ENCODE measurements at places on chromosomes 12 and 14. TPM values are rescaled to one million over a fixed set of nuclear protein-coding genes. Genes with fewer than 3 reads are reported as not detected.
A peak's percentile ranks its signal among the peaks of the same experiment; 100 is the strongest.

- no peak for DNase-seq
Observed at GRCh38 chr14:66008631-66009030, 477.5 kb upstream of the CCDC196 start.

DNA sequence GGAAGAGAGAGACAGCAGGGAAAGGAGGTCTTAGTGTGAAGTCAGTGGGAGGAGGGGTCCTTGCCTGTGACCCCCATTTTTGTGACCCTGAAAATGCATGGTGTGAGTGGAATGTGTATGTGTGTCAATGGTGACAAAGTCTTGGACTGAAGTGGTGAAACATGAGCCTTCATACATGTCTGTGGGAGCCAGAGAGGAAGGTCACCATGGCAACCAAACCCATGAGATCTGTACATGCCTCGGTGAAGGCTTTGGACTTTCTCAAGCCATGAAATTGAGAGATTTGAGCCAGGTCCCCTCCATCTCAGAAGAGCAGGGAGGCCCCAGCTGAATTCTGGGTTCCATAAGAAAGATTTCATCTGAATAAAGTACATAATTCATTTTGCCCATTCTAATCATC, 108.7 kb downstream of the TTC8 start:
- DNase-seq, result no peak

DNA sequence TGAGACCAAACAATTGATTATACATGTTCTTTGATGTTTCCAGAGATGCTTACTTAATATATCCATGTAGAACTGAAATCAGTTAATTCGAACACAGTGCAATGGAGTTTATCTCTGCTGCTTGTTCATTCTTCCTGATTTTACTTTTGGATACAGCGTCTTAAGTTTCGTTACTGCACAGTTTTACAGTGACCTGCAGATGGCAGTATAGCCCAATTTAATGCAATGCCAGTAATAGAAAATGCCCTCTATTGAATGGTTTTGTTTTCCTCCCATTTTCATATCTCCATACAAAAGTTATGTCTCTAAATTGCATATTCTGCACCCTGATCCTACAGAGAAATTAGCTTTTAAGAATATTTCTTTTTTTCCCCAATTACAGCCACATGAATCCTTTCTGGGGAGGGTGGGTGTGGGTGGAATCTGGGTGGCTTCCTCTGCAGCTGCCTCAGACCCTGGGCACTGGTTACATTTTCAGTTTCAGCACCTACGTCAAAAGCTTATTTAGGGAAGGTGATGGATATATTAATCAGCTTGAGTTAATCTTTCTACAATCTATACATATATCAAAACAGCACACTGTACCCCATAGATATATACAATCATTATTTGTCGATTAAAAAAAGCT, 101.1 kb upstream of the DCD start:
- peak; percentile 70 for DNase-seq

- DNase-seq, result peak; percentile 81
Observed at GRCh38 chr12:76084863-76085519, 506 bp upstream of the NAP1L1 start.

DNA sequence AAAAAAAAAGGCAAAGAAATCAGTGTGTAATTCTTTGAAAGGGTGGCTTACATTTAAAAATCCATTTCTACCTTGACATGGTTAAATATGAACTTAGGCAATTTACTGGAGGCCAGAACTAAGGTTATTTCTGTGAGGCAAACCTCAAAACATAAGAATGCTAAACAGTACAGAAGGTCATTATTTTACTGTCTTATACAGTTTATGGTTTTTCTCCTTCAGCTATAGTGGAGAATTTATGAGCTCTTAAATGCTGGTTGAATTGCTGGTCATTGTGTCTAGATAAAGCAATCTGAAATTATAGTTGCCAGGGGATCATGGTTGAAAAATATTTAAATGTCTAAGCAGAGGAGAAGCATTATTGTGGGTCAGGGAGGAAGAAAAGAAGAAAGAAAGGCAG, 70.5 kb downstream of the TRIM9 start:
- no peak for DNase-seq

- no peak for DNase-seq
Observed at GRCh38 chr12:63164911-63165310, 13.9 kb upstream of the AVPR1A start.

Gene STYK1
- 4.6 TPM for total RNA-seq

Gene SOAT2
- not detected for total RNA-seq

Gene PLEKHH1
- total RNA-seq, result 1.0 TPM

Gene PHLDA1
- total RNA-seq, result 26.5 TPM

Gene SELPLG
- total RNA-seq, result 0.85 TPM

Gene NRIP2
- total RNA-seq, result not detected
